ENCODE measurements at places on chromosomes 11 and 22.

DNA sequence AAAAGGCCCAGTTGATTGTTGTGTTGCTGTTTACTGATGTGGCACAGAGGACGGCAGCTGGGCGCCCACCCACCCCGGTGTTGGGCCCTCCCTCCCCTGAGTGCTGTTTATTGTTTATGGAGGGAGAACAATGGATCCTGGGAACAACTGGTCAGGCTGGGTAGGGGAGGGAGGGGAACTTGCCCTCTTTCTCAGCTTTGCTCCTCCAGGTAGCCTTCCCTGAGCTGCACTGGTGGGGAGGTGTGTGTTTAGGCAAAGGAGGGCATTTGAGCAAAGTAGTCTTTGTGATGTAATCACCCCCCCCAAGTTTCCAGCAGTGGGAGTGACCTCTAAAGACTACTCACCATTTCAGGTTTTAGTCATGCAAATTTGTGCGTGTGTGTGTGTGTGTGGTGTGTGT is 1035.3 kb downstream of the NTM start:
- DNase-seq, result no peak

DNA sequence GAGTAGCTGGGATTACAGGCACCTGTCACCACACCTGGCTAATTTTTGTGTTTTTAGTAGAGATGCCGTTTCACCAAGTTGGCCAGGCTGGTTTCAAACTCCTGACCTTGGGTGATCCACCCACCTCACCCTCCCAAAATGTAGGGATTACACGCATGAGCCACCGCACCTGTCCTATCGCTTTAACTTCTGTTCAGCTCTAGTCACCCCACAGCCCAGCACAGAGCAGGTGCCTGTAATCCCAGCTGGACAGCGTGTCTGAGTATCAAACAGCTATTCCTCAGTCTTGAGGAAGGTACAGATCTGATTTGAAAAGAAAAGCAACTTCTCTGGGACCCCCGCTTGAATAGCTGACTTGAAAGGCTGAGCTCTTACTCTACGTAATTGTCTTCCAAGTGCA is 149.1 kb downstream of the CTTN start:
- no peak for DNase-seq

DNA sequence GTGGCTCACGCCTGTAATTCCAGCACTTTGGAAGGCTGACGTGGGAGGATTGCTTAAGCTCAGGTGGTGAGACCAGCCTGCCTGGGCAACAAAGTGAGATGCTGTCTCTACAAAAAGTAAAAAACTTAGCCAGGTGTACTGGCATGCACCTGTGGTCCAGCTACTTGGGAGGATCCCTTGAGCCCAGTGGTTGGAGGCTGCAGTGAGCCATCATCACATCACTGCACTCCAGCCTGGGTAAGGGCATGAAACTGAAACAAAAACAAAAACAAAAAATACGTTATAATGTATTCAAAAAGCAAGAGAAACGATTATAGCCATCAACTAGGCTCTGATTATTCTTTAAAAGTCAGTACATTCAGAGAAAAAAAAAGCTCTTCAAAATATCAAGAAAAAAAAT is 62.5 kb downstream of the TCF20 start:
- no peak for DNase-seq

DNA sequence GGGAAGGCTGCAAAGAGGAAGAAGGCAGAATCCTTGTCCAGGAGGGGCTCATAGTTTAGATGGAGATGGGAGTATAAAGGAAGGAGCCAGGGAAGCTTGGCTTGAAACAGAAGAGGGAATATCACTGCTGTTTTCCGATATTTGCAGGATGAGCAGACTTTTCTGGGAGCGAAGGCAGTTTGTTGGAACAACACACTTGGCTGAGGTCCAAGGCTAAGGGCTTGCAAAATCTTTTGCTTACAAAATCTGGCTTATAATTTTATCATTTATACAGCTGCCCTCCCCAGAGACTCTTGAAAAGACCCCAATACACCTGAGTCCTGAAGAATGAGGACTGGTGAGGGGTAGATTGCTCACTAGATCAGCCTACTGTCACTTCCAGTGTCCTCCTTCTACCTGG is 174.8 kb downstream of the NELL1 start:
- no peak for DNase-seq

GRCh38 chr11:15775015-15775541 is 581.3 kb downstream of the SOX6 start:
- DNase-seq, result no peak

- DNase-seq, result no peak
Observed at GRCh38 chr11:38226684-38227083, 1628.6 kb upstream of the RAG2 start.

DNA sequence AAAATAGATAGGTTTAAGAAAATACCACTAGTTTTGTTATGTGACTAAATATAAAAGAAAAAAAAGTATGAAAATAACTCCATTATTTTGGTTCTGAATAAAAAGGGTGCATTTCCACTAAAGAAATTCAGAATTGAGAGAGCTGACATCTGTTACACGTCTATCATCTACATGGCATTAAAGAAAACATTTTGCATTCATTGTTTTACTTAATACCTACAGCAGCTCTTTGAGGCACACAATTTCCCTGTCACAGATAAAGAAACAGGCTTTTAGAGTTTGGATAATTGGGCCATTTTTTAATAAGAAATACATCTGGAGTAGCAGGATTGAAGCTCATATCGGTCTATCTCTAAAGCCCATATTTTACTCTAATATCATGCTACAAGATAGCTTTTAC is 145.7 kb upstream of the LUZP2 start:
- no peak for DNase-seq

- DNase-seq, result no peak
Observed at GRCh38 chr22:47517062-47517461, 754.6 kb downstream of the TBC1D22A start.

- no peak for DNase-seq
Observed at GRCh38 chr22:44136112-44136511, 44.6 kb upstream of the PARVG start.

GRCh38 chr11:37811349-37811748 is 1213.3 kb upstream of the RAG2 start:
- DNase-seq, result no peak

DNA sequence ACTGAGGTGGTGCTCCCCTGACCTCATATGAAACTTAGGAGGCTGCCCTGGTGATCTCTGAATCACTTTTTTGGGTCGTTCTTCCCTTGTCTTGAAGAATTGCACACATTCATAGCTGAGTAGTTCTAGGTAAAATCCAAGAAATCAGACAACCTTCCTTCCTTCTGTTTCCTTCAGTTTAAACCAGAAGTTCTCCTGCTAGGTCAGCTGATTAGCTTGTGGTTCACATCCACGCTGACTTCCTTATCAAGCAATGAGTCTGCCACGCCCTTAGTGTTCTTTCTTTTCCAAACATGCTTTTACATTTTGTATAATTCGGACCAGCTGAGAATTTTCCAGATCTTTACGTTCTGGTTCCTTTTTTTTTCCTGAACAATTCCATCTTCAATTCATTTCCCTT is 892.8 kb downstream of the NTM start:
- DNase-seq, result no peak

DNA sequence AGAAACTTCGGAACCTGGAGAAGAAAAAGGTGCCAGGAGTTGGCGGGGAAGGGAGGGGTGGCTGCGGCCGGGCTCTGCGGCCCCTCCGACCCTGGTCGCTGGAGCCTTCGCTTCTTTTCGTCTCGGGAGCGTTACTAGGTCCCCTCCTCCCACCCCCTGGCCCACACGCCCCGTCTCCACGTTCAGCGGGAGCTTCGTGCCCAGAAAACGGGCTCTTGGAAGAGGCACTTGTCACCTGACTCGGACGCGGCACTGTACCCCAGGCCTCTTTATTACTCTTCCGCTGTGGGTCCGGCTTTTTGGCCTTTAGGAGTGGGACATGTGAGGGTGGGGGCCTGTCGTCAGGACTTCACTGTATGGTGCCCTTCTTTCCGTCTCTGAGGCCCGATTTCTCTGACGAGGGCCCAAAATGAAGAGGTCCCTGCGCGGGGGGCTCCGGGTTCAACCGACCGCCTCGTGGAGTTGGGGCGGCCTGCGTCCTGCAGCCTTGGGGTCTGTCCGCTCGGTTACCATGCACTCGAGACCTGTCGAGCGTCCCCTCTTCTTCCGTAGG is 1.2 kb downstream of the CAPRIN1 start:
- peak; percentile 73 for DNase-seq

DNA sequence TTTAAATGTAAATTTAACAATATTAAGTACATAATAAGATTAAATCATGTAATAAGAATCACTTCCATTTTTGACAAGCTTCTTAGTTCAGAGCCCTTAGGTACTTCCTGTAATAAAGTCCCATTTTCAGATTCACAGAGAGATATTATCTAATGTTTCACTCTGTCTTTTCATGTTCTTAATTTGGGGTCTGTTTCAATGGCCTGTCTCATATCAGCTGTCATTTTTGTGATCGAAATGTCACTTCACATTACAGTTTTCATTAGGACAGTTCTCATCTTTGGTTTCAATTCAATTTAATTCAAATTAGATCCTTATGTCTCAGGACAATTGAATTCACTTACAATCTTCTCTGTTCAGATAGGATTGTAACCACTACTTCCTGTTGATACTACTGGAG is 22.6 kb upstream of the OLFML1 start:
- DNase-seq, result no peak

DNA sequence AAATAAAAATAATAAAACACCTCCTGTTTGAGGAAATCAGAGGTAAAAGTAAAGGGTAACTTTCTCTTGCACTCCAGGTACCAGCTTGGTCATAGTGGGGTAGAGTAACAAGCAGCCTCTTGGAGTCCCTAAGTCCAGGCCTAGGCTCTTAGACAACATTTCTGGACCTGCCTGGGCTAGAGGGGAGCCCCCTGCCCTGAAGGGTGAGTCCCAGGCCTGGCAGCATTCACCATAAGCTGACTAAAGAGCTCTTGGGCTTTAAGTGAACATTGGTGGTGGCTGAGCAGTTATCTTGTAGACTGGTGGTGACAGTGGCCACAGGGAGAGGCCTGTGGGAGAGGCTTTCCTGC is 18.6 kb upstream of the OR56A3 start:
- DNase-seq, result no peak

GRCh38 chr11:88515002-88515401 is 177.5 kb upstream of the CTSC start:
- DNase-seq, result no peak

DNA sequence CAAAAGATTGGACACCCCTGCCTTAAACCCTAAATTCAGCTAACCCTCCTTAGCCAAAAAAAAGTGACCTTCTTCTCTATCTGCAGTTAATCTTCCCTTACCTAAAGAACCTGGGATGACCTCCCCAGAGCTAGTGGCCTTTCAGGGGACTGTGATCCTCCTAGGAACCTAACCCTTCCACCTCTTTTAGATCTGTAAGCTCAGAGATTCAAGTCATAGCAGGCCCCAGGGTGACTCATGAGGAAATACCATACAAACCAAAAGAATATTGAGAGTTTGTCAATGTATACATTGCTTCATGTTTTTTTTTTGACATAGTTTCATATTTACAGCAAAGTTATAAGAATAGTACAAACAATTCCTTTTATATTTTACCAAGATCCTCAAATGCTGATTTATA is 38.3 kb upstream of the CXCR5 start:
- peak; percentile 60 for DNase-seq

GRCh38 chr11:27700351-27701301 is at the start of gene BDNF:
Gene BDNF (minus strand): TSS chr11:27700455. CDS start chr11:27658564, 41,891 bp downstream.
- DNase-seq, result no peak

DNA sequence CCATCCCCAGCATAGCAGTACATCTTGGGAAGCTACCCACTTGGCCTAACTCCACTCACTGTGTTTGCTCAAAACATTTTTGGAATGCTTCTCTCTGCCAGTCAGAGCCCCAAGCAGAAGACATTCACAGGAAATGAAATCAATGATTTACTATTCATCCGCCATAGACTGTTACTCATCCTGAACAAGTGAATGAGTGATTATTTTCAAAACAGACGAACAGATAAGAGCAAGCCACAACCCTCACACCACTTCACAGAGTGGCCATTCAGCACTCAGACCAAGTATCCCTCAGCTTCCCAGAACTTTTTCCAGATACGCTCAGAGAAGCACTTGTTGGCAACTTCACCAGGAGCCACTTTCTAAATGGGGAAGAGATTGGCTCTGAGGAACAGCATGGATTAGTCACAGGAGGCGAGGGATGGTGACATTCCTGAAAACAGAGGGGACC is 13.0 kb upstream of the UBASH3B start:
- DNase-seq, result no peak

DNA sequence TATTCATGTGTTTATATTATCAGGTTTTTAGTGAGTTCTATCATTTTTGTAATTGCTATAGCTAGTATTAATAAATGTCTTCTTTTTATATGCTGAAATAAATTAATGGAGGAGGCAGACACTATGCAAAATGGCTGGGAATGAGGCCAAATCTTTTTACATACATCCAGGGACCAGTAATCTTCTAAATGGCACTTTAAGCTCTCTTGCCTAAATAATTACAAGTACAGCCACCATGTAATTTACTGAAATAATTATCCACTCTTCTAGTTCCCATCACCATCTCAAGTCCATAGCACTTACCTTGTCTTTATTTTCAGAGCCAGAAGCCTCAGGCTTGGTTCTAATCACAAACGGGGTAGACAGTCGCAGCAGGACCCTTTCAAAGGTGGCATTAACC is 79.1 kb downstream of the GUCY1A2 start:
- DNase-seq, result no peak

GRCh38 chr11:65710421-65710820 is 1.6 kb upstream of the KAT5 start:
- no peak for DNase-seq

DNA sequence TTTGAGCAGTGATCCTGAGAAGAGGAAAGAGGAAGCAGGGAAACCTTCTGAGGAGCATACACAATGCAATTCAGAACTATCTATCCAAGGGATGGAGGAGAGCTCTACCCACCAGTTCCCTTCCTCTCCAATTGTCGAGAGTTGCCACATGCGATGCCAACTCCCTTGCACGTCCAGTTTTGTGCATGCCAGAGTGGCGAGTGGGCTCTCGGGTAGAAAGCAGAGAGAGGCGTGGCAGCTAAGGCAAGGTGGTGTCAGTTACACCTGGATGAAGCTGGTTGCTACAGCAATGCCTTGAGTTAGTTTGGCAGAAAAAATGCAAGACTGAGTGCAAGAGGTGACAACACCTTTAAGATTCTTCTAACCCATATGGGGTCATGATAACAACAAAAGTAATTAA is 420.4 kb upstream of the CCDC90B start:
- no peak for DNase-seq

DNA sequence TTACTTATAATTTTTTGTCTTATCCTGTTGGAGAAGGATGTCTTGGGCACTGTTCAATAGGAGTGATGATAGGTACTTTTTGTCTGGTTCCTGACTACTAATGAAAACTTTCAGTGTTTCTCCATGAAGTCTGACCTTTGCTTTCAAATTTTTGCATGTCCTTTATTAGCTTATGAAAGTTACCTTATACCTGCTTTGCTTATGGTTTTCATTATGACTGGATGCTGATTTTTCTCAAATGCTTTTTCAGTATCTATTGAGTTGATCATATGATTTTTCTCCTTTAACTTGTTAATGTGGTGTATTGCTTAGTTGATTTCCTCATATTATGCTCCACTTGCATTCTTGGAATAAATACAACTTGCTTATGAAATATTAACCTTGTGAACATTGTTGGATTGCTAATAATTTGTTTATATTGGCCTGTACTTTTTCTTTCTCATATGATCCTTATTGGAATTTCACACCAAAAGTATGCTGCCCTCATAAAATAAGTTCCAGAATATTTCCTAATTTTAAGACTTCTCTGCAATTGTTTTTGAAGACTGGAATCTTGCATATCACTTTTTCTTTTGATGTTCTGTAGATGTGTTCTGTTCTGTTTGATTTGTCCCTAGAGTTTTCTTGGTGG is 85.0 kb upstream of the SC5D start:
- DNase-seq, result no peak
